Stimulated activated CD4-positive, alpha-beta T cell treated with anti-CD3 and anti-CD28 coated beads, Interleukin-1b, Interleukin-23, amount 100 ng/mL, for 4 hours (primary cell): ENCODE measurements at places on chromosomes 1 and 21.

GRCh38 chr1:153494976-153495535, 34.6 kb upstream of the S100A7 start:
- peak; percentile 78 for DNase-seq

DNA sequence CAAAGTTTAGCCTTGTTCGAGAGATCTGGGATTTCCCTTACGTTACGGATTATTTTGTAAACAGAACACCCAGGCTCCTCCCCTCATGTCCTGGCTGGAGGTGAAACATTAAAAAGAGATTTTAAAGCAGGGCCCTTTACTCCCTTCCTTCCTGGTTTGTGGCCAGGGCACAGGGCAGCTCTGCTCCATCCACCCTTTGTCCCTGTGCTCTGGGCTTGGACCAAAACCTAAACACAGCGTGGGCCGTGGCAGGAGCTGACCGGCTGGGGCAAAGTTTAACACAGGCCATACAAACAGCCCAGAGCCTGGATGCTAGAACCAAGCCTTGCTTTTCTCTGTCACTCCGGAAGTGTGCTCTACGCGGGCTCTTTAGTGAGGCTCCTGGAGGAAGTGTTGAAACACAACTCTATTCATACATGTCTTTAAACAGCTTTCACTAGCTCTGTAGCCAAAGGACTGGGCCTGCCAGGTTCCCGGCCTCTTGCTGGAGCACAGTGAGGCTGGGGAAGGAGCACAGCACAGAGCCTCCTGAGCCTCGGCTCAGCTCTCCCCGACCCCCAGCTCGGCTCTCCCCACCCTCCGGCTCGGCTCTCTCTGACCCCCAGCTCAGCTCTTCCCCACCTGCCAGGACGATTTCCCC, 84.7 kb downstream of the PDE9A start:
- DNase-seq = no peak

DNA sequence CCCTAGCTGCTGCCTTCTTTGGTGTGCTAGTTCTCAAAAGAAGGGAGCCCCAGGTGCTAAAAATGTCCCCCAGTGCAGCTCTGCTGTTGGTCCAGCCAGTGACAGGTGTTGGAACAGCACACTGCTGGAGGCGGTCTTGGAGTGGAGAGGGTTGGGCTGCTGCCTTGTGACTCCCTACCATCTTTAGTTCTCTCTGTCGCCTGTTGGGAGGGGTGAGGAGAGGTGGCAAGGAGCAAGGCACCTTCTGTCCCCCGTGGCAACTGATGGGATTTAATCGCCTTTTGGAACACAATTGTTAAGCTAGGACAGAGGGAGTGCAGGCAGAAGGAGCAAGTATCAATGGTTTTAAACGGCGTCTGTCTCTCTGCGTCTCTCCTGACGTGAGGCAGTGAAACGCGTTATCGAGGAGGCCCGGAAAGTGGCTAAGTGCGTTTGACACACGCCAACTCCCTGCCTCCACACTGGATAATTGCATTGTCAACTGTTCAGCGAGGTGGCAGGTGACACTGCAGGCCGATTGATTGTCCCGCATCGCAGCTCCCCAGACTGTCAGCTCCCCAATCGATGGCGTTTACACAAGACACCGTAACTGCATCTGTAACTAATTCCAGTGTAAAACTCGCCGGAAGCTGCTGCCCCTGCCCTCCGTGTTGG, 34.0 kb downstream of the TMEM53 start:
- DNase-seq = no peak

DNA sequence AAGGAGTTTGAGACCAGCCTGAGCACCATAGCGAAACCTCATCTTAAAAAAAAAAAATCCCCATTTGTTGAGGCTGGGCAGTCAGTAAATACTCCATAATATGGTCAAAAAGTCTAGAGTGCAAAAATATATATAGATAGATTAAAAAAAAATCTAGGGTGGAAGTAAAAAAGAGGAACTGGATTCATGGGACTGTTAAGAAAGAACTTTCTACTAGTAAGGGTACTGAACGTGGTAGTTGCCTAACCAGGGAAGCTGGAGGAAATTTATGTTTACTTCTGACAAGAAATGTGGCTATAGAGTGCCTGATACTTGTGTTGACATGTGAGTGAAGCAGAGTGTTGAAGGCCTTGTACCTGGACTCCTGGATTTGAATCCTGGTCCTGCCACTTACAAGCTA, 265.9 kb upstream of the FAM78B start:
- DNase-seq = no peak

DNA sequence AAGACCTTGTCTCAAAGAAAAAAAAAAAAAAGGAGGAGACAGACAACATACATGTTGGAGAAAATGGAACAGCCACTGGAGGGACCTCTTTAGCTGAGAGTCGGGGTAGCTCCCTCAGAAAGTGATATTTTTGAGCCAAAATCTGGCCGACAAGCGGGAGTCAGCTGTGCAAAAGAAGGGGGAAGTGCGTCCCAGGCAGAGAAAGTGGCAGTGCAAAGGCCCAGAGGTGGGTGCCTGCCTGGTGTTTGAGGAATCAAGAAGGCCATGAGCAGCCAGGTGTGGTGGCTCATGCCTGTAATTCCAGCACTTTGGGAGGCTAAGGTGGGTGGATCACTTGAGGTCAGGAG, 6.1 kb upstream of the CROCC start:
- DNase-seq = no peak

GRCh38 chr1:35475356-35475755, 81.8 kb downstream of the KIAA0319L start:
- DNase-seq = no peak
